NT2/D1 (cell line): ENCODE measurements at places on chromosomes 13 and 19.

DNA sequence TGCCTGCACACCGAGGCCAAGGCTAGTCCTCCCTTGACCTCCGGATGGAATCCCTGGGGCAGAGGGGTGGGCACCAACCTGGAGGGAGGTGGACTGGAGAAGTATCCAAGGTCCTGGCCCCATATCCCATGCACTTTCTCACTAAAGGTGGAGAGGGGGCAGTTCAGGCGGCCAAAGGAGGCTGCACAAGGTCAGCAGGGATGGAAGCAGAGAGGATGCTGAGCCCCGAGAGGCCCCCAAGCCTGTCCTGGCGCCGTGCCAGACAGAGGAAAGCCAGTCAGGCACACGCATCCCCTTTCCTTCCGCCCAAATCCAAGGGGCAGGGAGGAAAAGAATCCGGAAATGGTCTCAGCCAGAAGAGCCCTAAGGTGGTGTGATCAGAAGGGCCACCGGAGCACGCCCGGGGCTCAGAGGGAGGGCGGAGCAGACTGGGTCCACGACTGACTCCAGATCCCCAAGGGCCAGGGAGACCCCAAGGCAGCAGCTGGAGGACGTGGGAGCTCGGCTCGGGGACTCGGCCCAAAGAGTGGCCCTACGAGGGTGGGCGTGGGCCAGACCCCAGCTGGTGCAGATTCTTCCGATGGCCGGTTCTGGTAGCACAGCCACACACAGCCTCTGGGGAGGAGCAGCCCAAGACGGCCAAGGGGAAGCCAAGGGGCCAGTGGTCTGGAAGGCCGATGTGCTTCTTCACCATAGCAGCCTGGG lies 60.0 kb downstream of the MLLT1 start:
- DNase-seq: no peak

GRCh38 chr19:3045885-3046697 lies 16.2 kb downstream of the TLE5 start:
- no peak for DNase-seq

GRCh38 chr13:48132961-48133360 lies 38.1 kb upstream of the MED4 start:
- no peak for DNase-seq

DNA sequence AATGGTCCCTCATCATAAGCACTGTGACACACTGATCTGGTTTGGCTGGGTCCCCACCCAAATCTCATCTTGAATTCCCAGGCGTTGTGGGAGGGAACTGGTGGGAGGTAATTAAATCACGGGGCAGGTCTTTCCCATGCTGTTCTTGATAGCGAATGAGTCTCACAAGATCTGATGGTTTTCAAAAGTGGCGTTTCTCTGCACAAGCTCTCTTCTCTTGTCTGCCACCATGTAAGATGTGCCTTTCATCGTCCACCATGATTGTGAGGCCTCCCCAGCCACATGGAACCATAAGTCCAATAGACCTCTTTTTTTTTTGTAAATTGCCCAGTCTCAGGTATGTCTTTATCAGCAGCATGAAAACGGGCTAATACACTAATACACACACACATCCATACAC lies 6.9 kb upstream of the GPR4 start:
- no peak for DNase-seq

DNA sequence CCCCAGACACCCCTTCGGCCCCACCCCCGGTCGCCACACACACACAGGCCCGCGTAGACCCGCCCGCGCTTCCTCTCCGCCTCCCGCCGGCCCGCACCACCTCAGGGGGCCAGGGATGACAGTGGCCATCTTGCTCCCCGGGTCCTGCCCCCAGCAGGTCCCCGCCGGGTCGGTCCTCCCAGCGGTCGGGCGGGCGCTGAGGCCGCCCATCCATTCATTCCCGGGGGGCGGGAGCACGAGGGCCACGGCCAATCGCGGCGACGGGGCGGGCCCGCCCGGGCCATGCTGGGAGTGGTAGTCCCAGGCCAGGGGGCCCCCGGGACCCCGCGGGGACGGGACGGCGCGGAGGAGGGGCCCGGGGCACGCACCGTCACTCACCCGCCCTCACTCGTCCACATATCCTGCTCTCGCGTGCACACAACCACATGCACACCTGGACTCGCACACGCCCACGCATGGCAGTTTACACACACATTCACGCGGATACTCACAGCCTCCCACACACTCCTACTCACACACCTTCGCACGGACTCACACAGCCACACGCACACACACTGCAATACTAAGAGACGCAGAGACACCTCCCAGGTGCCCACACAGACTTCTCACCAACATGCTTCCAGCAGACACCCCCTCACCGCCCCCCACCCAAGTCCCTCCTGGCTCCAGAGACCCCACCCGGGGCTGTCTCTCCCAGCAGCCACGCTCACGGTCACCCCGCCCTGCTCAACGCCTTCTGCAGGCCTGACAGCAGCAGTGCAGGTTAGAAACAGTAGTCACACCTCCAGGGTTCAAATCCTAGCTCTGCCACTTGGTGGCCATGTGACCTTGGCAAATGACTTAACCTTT lies at the start of gene DPF1:
Gene DPF1 (minus strand): TSS at position 209 of the 849 bp plus-strand sequence. CDS start 80 bp downstream, at position 129.
- no peak for DNase-seq

GRCh38 chr19:49809160-49809940 lies 3.7 kb downstream of the FUZ start:
- no peak for DNase-seq

DNA sequence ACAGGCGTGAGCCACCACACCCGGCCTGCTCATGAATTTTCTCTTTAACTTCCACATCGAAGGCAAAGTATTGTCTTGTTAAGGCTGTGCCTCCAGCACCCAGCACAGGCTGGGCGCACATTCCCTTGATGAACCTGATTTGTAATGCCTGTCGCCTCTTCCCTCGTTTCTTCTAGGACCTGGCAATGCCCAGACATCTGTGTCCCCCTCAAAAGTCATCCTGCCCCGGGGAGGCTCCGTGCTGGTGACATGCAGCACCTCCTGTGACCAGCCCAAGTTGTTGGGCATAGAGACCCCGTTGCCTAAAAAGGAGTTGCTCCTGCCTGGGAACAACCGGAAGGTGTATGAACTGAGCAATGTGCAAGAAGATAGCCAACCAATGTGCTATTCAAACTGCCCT lies 3.7 kb downstream of the ICAM1 start:
- DNase-seq: no peak

DNA sequence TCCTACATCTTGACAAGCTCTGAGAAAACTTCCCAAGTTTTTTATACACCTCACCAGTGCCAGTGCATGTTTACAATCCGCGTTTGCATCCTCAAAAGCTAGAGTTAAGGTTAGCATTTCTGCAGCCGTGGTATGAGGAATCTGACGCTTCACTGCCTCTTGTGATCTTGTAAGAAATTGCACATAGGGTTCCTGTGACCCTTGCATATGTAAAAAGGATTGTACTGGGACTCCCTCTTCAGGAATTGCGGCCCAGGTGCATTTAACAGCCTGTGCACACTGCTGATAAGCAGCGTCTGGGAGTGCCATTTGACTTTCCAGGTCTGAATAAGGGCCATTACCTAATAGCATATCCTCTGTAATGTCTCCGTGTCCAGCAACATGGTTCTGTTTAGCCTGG lies 15.3 kb downstream of the FPR3 start:
- no peak for DNase-seq

DNA sequence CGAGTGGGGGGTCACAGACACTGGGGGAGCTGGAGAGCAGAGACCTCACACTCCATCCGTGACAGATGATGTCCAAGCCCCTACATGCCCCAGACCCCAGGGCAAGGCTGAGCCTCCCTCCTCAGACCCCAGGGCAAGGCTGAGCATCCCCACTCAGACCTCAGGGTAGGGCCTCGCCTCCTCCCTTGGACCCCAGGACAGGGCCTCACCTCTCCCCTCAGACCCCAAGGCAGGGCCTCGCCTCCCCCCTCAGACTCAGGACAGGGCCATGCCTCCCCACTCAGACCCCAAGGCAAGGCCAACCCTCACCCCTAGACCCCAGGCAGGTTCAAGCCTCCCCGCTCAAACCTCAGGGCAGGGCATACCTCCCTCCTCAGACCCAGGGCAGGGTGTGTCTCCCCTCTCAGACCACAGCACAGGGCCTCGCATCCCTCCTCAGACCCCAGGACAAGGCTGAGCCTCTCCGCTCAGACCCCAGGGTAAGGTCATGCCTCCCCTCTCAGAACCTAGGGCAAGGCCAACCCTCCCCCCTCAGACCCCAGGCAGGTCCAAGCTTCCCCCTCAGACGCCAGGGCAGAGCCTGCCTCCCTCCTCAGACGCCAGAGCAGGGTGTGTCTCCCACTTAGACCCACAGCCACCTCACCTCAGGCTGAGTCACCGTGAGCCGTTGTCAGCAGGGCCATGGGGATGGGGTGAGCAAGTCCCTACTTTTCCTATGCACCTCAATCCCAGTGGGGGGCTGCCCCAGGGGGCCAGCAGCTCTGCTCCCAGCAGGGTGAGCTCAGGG lies 1.7 kb upstream of the S1PR4 start:
- DNase-seq: no peak

- no peak for DNase-seq
These were observed 54.3 kb upstream of the SERTM1 start for GRCh38 chr13:36619535-36619934.

DNA sequence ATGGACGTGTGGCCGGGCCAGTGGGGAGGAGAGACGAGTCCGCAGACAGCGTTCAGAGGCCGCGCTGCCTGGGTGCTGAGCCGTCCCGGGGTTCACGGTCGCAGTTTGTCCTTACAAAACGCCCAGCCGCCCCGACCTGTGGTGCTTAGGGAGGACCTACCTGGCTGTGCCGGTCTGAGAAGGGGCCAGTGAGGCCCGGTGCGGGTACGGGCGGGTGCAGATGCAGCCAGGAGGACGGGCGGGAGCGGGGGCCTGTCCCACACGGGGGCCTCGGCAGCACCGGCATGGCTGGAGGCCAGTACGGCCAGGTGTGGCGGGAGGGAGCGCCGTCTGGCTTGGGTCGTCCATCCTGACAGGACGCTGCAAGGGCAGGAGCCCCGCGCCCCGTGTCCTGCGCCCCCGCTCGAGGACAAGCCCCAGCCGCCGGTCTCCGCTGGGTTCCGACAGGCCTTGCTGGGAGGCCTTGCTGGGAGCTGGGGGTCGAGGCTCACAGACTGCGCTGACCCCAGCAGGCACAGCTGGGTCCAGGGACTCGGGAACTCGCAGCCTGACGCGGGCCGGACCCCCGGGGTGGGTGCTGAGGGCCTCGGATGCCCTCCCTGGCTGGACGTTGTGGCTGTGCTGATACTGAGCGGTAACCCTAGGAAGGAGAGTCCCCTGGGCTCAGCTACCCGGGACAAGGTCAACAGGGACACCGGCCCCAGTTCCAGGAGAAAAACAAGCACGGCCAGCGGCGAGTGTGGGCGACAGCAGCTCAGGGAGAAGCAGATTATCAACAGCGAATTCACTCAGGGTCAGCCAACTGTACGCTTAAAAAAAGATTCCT lies 5.3 kb upstream of the PROZ start:
- no peak for DNase-seq

- DNase-seq: no peak
These were observed 32.2 kb upstream of the SLC15A1 start for GRCh38 chr13:98784666-98785065.

GRCh38 chr13:111361046-111361872 lies 40.8 kb downstream of the TEX29 start:
- no peak for DNase-seq

GRCh38 chr19:45035755-45036154 lies 3.1 kb upstream of the CLASRP start:
- no peak for DNase-seq

DNA sequence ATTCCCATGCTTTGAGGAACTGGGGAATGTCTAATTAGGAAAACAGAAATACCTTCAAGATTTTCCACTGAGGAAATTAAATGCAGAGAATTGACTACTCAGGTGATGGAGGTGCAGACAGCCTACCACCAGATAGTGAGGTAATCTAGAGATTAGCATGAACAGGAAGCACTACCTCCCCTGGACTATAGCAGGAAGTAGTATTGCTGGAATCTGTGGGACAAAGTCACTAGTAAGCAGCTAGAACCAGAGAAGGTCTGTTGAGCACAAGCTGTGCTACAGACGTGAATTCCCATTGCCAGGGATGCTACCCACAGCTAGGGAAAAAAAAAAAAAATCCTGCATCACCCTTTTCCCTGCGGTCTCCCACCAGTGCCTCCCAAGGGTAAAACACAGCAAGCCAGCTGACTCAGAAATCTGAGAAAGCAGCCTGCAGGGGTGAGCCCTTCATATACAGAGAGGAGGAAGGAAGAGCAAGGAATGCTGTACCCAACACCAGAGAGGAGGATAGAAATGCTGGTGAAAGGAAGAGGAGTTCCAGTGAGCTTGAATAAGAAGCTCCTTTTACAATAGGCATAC lies 10.2 kb downstream of the ENOX1 start:
- DNase-seq: no peak

DNA sequence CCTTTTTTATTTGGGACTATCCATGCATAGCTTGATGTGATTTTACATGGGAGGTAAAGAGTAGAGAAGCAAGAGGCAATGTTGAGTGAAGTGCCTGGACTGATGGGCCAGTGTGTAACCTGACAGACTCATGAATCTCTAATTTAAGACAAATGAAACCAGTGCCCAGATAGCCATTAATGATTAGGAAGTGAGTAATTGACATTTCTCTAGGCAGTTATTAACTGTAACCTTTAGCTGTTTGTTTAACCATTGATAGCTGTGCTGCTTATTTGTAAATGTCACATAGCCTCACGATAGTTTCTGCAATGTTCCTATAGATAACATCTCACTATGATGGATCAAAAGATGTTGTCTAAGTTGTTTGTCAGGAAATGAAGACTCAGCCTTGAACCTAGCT lies 1047.5 kb upstream of the SPRY2 start:
- DNase-seq: no peak

GRCh38 chr13:77981281-77981881 lies 62.8 kb upstream of the EDNRB start:
- no peak for DNase-seq

GRCh38 chr19:29735829-29736228 lies 20.8 kb upstream of the C19orf12 start:
- no peak for DNase-seq

- DNase-seq: no peak
These were observed 2.9 kb downstream of the GPR18 start for GRCh38 chr13:99255271-99255670.

DNA sequence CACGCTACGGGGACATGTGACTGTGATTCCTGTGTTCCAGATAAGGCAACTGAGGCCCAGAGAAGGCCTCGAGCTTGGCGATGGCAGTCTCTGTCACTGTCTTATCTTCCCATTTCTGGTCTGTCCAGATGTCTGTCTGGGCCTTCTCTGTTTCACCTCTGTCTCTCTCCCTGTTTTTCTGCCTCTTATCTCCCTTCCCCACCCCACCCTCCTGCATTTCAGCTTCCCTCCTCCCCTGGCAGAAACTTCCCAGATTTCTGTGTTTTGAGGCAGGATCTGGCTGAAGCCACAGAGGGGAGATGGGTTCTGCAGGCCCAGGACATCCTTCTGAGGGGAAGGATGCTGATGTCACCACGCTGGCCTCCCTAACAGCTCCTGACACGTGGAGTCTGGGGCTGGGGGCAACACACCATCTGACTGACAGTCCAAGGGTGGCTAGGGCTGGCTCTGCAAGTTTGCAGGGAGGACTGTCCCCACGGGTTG lies 14.4 kb downstream of the PAK4 start:
- DNase-seq: no peak

- DNase-seq: no peak
These were observed 67.3 kb upstream of the SACS start for GRCh38 chr13:23500849-23501248.
